Stimulated activated CD4-positive, alpha-beta T cell treated with anti-CD3 and anti-CD28 coated beads, Interleukin-1b, Interleukin-23, amount 100 ng/mL, for 4 hours (primary cell): ENCODE measurements at places on chromosomes 2 and 18.

DNA sequence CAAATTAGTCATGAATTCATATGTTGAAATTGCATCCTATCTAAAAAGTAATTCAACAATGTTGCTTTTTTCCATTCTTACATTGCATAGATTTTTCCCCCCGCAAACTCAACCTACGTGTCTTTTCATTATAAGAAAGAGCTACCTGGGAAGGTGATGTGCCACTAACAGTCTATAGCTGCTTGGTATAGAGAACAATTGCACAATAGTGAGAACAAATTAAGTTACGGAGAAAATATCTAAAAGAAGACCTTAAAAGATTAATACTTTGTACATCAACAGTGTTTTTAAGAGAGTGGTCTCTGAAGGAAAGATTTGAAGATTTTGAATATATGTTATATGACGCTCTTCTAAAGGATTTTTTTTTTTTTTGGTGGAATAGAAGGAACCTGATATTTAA, 111.8 kb downstream of the STK39 start:
- DNase-seq = no peak

GRCh38 chr2:27240406-27240805, 22.4 kb downstream of the SLC30A3 start:
- no peak for DNase-seq

DNA sequence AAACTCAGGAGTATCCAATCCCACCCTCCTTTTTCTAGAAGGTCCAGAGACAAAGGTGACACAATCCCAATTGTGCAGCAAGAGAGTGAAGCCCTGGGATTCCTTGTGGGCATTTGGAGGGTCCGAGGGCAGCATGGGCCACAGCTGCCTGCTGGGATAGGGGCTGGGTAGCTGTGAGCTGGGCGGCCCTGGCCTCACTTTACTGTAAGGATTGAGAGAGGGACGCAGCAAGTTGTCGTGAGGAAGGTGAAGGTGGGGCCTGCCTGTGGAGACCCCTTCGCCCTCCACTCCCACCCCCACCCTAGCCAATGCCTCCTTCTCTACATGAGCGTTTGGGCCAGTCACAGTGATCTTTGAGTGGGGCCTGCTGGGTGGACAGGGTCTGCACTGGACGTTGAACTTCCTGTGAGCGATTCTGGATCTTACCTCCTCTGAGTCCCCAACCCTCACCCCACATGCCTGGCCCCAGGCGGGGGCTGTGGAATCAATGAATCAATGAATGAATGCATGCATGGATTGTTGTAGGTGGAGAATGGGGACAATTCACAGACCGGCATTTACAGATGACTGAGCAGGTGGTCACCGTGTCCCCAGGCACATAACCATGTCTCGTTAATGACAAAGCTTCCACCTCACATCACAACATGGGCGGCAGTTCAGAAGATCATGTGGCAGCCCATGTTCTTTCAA, 107.2 kb downstream of the INHBB start:
- no peak for DNase-seq

DNA sequence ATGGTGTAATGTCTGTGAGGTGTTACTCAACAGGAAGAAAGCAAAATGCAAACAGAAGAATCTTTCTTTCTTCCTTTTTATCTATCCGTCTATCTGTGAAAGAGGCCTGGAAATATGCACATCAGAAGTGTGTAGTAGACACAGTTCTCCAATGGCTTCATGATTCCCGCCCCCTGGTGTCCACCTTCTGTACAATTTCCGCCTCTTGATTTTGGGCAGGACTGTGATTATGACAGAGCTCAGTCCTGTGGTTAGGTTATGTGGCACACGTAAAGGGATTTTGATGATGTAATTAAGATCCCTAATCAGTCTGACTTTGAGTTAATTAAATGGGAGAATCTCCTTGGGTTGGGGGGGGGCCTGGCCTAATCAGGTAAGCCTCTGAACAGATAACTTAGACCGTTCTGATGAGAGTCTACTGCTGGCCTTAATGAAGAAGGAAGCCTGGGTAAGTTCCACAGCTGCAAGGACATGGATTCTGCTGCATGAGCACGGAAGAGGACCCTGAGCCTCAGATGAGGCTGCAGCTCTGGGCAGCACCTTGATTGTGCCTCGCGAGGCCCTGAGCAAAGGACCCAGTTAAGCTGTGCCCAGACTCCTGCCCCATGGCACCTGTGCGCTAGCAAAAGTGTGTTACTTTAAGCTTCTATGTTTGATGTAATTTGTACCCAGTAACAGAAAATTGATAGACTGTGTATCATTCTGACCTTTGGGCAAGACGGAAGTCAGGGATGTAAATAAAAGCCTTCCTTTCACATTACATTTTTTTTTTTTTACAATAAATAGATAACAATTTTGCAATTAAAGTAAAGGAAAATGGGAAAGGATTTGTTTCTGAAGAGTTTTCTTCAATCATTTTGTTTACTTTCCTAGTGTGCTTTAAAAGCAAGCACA, 11.3 kb upstream of the KCNF1 start:
- no peak for DNase-seq

GRCh38 chr2:159454185-159454584, 162.2 kb downstream of the BAZ2B start:
- no peak for DNase-seq

DNA sequence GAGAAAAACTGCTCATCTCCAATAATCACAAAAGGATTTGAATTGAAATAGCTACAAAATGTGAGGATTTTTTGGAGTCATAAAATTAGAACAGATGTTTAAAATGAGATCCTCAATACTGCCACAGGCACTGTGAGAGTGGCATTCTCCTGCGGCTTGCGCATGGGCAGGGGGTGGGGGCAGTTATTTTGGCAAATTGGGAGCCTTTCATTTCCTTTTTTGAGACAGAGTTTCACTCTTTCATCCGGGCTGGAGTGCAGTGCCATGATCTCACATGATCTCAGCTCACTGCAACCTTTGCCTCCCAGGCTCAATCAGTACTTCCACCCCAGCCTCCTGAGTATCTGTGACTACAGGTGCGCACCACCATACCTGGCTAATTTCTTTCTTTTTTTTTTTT, 42.4 kb downstream of the POMC start:
- DNase-seq = no peak

- no peak for DNase-seq
These were observed 235.9 kb downstream of the KLHL29 start for GRCh38 chr2:23620841-23621341.

- DNase-seq = no peak
These were observed 144.9 kb downstream of the ATP9B start for GRCh38 chr18:79214056-79214455.

DNA sequence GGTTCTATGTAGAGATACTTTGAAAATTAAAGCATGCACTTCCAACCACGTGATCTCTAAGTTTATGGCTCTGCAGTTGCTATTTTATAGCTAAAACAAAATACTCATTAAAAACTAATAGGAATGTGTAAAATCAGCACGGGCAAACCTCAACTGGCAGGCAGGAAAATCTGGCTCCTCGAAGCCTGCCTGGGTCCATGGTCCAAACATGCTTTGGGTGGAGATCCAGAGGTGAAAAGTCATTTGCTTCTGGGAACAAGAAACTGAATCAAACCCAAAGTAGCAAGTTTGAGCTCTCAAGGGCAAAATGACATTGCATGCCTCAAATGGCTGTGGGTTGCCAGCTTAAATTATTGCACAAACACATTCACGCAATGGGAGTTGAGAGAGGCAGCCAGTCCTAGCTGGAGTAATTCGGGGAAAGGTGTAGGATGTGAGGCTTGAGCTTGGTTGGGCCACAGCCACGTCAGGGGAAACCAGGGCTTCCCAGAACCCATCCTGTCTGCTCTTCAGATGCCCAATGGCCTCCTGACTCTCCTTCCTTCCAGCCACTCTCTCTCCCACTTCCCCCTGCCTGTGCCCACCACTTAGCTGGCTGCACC, 75.2 kb upstream of the LCLAT1 start:
- no peak for DNase-seq

DNA sequence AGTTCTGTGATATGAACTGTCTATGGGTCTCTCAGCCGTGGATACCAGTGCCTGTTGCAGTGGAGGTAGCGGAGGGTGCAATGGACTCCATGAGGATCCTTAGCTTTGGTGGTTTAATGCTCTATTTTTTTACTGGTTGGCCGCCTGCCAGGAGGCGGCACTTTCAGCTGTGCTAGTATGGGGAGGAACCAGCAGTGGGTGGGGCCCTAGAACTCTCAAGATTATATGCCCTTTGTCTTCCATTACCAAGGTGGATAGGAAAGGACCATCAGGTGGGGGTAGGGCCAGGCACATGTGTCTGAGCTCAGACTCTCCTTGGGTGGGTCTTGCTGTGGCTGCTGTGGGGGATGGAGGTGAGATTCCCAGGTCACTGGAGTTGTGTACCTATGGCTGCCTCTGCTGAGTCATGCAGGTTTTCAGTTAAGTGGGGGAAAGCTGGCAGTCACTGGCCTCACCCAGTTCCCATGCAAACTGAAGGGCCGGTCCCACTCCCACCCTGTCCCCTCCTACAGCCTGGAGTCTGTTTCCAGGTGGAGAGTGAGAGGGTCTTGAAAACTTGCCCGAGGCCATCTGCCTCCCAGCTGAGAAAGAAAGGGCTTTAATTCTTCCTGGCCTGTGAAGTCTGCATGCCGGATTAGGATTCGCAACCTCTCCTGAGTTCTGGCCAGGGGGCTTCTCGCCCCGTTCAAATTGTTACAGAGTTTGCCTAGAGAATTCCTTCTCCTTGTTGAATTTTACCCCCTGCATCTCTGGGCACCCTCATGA, 14.5 kb downstream of the KCNS3 start:
- DNase-seq = no peak
